ENCODE measurements at places on chromosomes 11 and 22.

- no peak for DNase-seq
These were observed 311.6 kb upstream of the PITPNB start for GRCh38 chr22:28230671-28231070.

GRCh38 chr22:48729499-48730171, 1098.0 kb downstream of the BRD1 start:
- no peak for DNase-seq

DNA sequence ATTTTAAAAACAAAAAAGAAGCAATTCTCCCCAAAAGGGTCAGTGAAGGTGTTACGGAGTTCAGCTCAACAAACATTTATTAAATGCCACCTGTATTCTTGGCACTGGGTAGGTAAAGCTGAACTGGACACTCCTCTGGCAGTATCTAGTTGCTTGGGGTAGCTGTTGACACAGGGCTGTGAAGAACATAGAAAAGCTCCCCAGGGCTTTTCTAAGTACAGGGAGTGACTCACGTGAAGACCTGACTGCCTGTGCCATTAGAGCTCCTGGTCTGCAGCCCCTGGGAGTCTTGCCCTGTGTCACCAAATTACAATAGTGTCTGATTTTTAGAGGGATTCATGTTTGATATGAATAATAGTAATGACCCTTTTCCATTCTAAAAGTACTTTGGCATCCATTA, 43.6 kb downstream of the COA4 start:
- DNase-seq: no peak

GRCh38 chr11:16737818-16738192, 642 bp upstream of the C11orf58 start:
- DNase-seq: no peak

- DNase-seq: peak; percentile 15
These were observed 8.2 kb upstream of the PRR5 start for GRCh38 chr22:44693756-44694155.
